ENCODE measurements at places on chromosomes 4 and X.

GRCh38 chrX:95995583-95995982 lies 689.1 kb upstream of the DIAPH2 start:
- no peak for DNase-seq

- DNase-seq, result no peak
Measured at GRCh38 chr4:76061982-76062381, 12.5 kb upstream of the ART3 start.

DNA sequence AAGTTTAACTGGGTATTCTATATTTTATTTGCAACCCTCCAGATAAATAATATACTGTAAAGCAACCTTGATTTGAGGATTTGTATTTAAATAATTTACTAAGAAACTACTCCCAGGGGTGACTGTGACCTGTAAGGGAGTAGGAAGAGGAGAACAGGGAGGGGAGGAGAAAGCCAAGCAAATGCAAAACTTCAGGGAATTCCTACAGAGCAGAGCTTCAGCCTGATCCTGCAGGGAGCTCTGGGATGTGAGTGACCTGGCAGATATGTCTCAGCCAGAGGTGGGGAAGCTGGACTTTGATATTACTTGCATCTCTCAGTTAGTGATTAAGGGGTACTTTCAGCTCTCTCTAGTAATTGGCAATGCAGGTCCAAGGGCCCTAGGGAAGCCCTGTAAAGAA lies 302.0 kb downstream of the FRMPD4 start:
- DNase-seq, result no peak

- DNase-seq, result no peak
Measured at GRCh38 chr4:48388525-48389154, 47.3 kb downstream of the SLAIN2 start.

DNA sequence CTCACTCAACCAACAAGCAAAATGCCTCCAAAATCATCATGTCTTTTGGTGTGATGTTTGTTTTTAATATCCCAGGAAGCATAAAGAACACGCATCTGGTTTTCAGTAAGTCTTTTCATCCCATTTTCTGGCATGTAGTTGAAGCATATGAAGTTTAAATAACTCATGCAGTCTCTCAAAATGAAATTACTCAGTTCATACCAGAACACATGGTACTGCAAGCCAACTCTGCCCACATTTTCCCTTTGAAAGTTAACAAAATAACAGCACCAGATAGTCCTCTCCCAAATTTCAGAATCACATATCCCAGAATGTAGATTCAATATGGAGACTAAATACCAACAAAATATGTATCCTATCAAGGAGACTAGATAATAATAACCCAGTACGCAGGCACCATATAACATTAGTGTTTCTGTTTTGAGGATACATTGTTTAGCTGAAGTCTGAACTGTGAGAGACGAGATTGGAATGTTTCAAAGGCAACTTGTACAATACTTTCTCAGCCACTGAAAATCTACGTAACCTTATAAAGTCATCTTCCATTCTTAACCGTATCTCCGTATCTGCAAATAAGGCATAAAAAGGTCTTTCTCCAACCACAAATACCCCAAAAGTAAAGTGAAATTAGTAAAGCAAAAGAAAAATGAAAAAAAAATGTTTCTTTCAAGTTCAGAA lies 23.1 kb downstream of the CORIN start:
- DNase-seq, result no peak

DNA sequence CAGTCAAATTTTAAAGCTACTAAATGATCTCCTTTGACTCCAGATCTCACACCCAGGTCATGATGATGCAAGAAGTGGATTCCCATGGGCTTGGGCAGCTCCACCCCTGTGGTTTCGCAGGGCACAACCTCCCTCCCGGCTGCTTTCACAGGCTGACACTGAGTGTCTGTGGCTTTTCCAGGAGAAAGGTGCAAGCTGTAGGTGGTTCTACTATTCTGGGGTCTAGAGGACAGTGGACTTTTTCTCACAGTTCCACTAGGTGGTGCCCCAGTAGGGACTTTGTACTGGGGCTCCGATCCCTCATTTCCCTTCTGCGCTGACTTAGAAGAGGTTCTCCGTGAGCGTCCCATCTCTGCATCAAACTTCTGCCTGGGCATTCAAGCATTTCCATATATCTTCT lies 845.2 kb downstream of the PCDH18 start:
- DNase-seq, result peak; percentile 3

DNA sequence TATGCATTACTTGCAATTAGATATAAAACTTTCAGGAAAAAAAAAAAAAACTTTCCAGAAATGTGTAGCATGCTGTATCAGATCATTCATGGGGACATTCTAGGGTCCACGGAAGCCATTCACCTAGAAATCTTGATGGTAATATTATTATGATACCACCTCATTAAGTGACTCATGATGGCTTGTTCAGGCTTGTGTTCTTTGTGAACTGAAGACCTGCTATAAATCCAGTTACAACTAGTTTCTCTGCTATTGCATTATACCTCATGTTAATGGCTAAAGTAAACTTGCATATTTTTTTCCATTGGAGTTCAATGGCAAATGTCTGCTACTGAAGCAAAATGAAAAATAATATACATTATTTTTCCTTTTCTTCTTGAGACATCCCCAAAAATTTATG lies 35.3 kb upstream of the PTPN13 start:
- DNase-seq, result no peak

DNA sequence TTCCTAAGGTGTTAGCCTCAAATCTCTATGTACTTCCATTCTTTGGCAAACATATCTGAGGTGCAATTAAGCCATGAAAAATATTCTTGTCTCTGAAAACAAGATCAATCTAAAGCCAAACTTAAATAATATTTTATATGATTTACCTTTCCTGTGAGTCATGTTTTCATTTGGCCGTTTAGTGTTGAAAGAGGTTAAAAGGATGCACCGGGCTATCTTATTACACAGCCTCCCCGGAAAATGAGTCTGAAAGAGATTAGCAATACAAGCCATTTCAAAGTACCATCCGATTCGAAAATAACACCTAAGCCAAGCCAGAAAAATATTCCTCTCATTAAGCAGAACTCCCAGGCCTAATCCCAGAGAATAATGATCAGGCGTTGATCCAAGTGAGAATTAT lies 161.5 kb upstream of the EPHA5 start:
- DNase-seq, result no peak

DNA sequence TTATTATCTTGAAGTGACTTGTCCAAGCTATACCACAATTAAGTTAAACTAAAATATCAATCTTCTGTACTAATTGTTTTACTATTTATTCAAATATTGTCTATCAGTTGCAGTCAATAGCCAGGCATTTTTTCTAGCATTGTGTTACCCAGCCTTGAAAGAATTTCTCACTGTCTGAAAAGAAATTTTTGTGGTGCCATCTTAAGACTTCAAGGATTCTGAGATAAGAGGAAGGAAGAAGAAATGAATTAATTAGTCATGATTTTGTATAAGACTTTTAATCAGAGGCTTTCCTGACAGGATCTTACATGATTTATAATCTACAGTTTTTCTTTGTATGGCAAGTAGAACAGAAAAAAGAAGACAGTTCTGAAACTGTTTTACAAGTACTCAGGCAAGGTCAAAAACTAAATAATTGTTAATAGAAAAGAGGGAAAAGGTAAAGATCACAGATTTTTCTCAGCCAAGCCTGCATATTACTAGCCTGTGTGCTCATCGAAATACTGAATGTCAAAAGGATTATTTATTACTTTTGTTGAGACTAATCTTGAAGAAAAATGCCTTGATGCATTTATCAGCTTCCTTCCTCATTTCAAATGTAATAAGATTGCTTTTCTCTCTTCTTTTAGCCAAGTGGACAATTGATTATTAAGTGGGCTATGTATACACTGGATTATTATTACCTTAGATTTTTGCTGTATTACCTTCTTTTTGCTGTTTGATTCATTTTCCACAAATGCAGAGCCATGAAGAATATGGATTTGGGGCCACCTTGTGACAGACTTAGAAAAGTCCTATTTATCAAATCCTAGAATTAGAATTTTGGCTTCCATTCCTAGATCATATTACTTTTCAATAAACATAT lies 53.8 kb downstream of the CXCL1 start:
- DNase-seq, result peak; percentile 7

- DNase-seq, result peak; percentile 93
Measured at GRCh38 chrX:154542723-154543424, 3.8 kb downstream of the G6PD start.

DNA sequence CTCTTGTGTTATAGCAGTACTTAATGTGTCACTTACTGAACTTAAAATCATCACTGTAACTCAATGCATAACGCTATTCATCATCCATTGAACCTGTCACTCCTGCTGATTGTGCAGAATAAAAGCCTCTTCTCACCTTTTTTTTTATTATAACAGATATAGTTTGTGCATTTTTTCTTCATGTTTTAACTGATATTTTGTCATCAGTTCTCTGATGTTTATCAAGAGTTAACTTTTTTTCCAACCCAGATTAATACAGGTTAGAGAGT lies 100.4 kb downstream of the SLIT2 start:
- DNase-seq, result no peak

GRCh38 chrX:154443992-154444754 lies at the start of gene FAM50A:
TSS of gene FAM50A (plus strand) at chrX:154444141. CDS start at chrX:154444236, 95 bp downstream.
- no peak for DNase-seq

GRCh38 chrX:102975016-102975415 lies 37.9 kb downstream of the RAB40AL start:
- no peak for DNase-seq

DNA sequence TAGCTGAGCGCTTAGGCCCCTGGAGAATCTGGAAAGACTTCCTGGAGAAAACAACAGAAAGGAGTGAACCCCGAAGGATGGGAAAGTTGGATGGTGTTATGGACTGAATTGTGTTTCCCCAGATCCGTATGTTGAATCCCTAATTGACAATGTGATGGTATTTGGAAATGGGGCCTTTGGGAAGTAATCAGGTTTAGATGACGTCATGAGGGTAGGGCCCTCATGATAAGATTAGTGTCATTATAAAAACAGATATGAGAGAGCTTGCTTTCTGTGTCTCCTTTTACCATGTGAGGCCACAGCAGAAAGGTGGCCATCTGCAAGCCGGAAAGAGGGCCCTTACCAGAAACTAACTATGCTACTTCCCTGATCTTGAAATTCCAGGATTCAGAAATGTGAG lies 159.5 kb downstream of the QDPR start:
- DNase-seq, result no peak

DNA sequence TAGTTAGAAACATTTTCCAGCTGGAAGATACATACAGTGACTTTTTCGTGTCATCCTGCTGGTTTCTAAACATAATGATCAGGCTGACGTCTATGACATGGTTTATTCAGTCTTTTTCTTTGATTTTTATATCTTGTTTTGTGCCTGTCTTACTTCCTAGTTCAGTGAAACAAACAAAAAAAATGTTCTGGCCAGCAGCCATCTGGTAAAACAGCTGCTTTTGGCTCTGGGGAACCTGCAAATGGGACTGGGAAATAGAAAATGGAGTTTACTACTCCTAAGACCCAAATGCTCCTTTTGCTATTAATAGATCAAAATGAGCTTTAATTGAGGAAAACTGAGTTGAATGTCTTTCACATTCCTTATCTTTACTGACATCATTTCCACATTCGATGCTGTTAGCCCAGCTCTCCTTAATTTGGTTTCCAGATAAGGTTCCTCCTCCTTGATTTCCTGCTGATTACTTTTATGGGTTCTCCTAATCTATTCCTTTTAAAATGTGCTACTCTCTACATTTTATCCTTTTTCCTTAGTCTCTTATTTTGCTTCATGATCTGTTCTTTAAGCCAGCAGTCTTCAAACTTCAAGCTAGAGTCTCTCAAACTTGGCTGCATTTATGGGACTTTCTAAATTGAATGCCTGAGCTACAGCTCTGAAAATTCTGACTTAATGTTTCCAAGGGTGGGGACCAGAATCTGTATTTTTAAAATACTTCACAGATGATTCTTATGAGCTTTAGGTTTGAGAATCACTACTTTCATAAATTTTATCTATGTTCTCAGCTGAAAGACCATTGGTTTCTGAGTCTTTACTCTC lies 499.5 kb downstream of the ANKRD50 start:
- DNase-seq, result no peak

DNA sequence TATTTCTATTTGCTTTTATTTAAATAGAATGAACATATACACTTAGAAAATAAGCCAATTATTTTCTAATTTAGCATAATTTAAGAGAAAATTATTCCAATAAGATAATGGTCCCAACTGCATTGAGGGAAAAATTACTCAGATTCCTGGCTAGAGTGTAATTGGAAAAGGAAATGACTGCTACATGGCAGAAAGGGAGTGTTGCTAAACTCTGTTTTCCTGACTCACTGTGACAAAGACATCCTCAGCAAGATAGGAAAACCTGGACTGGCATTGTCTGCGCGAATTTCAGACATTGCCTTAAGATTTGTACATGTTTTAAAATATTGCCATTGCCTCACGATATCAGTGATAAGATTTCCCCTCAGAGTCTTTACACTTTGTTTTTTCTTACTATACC lies 8.2 kb downstream of the TNIP3 start:
- DNase-seq, result no peak

Data from KBM-7 (cell line).